HFFc6 (cell line): ENCODE measurements at places on chromosomes 16 and 17. TPM values are rescaled to one million over a fixed set of nuclear protein-coding genes. Genes with fewer than 3 reads are reported as not detected.
A peak's percentile ranks its signal among the peaks of the same experiment; 100 is the strongest.

DNA sequence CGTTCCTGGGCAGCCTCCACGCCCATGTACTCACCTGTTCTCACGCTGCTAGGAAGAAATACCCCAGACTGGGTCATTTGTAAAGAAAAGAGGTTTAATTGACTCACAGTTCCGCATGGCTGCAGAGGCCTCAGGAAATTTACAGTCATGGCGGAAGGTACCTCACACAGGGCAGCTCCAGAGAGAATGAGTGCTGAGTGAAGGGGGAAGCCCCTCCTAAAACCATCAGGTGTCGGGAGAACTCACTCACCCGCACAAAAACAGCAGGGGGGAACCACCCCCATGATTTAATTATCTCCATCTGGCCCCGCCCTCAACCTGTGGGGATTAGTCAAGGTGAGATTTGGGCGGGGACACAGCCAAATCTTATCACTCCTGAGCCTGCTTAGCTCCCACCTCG lies 18.2 kb downstream of the RAB40C start:
- peaks cover 6% of the 10 kb centered on the region for H3K27me3 ChIP-seq
- no peak overlapping the region for H3K27ac ChIP-seq
- DNase-seq: no peak
- H3K36me3 ChIP-seq: peaks cover 13% of the 10 kb centered on the region
- H3K4me1 ChIP-seq: no peaks in the 10 kb centered on the region

- H3K36me3 ChIP-seq: peaks cover 10% of the 10 kb centered on the region
- H3K27ac ChIP-seq: no peak overlapping the region
- H3K4me1 ChIP-seq: no peaks in the 10 kb centered on the region
- no peaks in the 10 kb centered on the region; the same call in 1 of the 2 replicates for H3K27me3 ChIP-seq
- no peak overlapping the region for H3K4me3 ChIP-seq
These were observed 152.0 kb downstream of the SDK2 start for GRCh38 chr17:73492125-73492820.

- H3K4me3 ChIP-seq: no peak overlapping the region
- no peak for DNase-seq
- no peaks in the 10 kb centered on the region for H3K27me3 ChIP-seq
- H3K27ac ChIP-seq: no peak overlapping the region
These were observed 492.7 kb downstream of the WWOX start for GRCh38 chr16:78592111-78592510.

- no peaks in the 10 kb centered on the region; the same call in 1 of the 2 replicates for H3K27me3 ChIP-seq
- no peak overlapping the region for H3K27ac ChIP-seq
- H3K4me3 ChIP-seq: no peak overlapping the region
- DNase-seq: peak; percentile 12
These were observed 18.8 kb upstream of the ERN1 start for GRCh38 chr17:64148699-64149098.

Gene WFIKKN2
- not detected in 2 replicates for total RNA-seq

Gene TBX4
- total RNA-seq: not detected in 3 replicates

Gene FMNL1
- total RNA-seq: 1.1 to 8.0 TPM (median 1.5 TPM) in 3 replicates
